ENCODE measurements at places on chromosomes 4 and X.

- no peak for DNase-seq
Measured at GRCh38 chr4:41050116-41050515, 164.2 kb downstream of the APBB2 start.

DNA sequence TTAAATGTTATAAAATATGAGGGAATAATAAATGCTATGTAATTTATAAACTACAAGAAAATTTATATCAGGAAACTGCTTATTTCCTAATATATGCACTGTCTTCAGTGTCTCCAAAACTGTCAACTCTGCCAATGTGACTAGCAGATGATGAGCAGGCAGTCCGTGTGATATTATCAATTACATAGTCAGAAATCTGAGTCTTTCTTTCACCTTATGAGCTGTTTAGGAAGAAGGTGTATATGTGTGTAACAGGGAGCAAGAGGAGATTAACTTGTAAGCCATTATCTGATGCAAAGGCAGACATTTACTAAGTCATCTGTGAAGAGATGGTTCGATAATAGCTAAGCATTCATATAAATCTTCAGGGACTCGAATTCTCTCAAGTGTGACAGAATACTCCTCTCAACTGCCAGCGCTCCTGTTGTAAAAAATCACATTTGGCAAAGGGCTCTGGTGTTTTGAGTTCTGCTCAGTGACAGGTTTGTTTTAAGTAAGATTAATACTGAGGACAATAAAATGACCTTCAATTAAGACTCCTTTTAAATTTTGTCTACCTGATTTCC is 79.7 kb downstream of the SNCA start:
- no peak for DNase-seq

DNA sequence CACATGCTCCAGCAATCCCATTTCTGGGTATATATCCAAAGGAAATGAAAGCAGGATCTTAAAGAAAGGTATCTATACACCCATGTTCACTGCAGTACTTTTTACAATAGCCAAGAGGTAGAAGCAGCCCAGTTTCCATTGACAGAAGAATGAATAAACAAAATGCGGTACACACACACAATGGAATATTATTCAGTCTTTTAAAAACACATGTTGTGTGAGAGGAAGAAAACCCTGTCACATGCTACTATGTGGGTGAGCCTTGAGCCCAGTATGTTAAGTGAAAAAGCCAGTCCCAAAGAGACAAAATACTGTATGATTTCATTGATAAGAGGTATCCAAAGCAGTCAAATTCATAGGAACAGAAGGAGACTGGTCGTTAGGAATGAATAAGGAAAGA is 6.3 kb downstream of the ANXA3 start:
- no peak for DNase-seq

GRCh38 chr4:72951147-72951546 is 118.4 kb downstream of the COX18 start:
- no peak for DNase-seq

DNA sequence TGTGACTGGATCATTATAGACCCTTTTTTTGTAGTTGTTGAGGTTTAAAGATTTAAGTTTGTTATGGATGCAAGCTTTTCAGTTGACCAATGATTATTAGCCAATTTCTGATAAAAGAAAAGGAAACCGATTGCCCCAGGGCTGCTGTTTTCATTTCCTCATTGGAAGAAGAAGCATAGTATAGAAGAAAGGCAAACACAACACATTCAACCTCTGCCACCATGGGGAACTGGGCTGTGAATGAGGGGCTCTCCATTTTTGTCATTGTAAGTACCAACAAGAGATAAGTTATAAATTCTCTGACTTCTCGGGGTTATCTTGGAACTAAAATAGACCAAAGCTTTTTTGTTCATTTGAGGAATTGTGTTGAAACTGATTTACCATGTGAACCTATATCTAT is at the start of gene CYBB:
Gene CYBB, plus strand, starts transcription at position 203 of the 400 bp plus-strand sequence. Its CDS starts 19 bp downstream, at position 222.
- DNase-seq, result no peak

DNA sequence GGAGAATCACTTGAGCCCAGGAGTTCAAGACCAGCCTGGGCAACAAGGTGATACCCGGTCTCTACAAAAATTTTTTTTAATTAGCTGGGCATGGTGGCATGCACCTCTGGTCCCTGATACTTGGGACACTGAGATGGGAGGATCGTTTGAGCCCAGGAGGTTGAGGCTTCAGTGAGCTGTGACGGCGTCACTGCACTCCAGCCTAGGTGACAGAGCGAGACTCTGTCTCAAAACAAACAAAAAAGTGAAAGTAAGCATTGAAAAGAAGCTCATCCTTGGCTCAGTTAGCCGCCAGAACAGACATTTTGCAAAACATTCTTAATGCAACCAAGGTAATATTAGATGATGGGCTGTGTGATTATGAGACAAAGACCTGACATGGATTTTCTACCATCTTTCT is 223.3 kb upstream of the VCX3A start:
- DNase-seq, result no peak

GRCh38 chr4:7393601-7394575 is 40.8 kb downstream of the PSAPL1 start:
- no peak for DNase-seq
